AG04449 (cell line): ENCODE measurements at places on chromosomes 1 and 21.

GRCh38 chr21:27776925-27777553, 810.2 kb upstream of the ADAMTS5 start:
- DNase-seq = no peak

GRCh38 chr1:32126770-32127169, 18.9 kb downstream of the KPNA6 start:
- DNase-seq = no peak

- no peak for DNase-seq
Observed at GRCh38 chr1:3620708-3621107, 4.1 kb upstream of the TPRG1L start.

DNA sequence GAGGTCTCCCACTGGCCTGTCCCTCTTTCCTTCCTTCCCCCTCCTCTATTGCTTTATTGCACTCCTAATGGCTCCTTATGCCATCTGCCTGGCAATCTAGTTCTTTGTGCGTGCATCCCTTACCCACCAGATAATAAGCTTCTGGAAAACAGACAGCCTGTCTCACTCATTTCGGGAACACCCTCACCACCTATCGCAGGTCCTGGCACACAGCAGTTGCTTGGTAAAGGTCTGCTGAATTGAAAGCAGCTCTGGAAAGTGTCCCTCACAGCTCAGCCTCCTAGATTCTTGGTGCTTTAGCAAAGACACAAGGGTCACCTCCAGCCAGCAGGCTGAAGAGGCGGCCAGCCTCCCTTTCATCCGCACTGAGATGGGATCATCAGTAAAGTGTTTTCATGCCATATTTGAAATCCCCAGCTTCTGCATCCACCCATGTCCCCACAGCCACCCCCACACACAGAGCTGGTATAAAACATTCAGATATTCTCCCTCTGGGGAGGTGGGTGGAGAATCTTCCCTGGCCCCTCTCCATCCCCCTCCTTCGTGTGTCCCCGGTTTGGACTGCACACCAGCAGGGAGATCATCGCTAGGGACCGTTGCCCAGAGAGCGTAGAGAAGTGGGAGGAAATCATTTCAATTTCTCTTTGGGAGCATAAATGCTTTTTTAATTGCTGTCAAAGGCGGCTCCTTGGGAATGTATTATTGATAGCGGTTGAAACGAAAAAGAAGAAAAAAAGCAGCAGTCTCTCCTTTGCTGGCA, 29.1 kb upstream of the ATP2B4 start:
- no peak for DNase-seq

DNA sequence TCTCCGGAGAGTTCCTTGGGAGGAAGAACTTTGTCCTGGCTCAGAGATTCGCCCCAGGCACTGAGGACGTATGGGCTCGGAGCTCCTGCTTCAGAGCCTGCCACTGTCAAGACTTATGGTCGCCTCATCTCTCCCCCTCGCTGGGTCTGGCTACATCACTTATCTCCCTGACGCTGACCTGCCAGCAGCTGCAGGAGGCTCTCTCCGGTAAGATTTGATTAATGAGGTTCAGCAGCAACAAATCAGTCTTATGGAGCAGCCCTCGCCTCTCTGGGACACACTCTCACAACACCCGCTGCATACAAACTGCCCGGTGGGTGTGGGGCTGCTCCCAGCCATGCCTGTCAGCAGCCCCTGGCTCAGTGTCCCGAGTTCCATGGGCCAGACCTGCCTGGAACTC, 297.8 kb downstream of the RRAGC start:
- DNase-seq = no peak

- no peak for DNase-seq
Observed at GRCh38 chr1:78408192-78408591, 82.6 kb upstream of the PTGFR start.

GRCh38 chr1:162371611-162372010, 5.0 kb downstream of the SPATA46 start:
- DNase-seq = no peak

DNA sequence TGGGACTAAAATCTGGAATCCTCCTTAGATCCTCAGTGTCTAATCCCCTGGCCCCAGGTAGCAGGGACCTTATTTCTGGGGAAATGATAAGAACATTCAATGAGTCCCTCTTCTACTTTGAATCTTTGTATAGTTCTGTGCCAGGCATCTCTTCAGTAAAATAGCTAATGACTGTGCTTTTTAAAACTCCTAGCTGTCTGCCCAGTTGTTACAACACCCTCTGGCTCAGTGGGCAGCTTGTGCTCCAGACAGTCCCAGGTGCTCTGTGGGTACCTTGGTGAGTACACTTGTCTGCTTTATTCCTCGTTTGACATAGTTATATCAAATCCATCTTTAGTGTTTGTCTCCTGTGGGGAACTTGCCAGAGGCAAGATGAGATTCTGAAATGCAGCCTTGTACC, 18.0 kb downstream of the TGFB2 start:
- no peak for DNase-seq

- no peak for DNase-seq
Observed at GRCh38 chr1:2226525-2227345, 1.4 kb upstream of the SKI start.

GRCh38 chr1:45585110-45585426, 1.2 kb downstream of the NASP start:
- DNase-seq = no peak

GRCh38 chr1:213666113-213666512, 321.7 kb upstream of the PROX1 start:
- DNase-seq = no peak

GRCh38 chr21:33939226-33939625, 23.6 kb upstream of the ATP5PO start:
- no peak for DNase-seq

DNA sequence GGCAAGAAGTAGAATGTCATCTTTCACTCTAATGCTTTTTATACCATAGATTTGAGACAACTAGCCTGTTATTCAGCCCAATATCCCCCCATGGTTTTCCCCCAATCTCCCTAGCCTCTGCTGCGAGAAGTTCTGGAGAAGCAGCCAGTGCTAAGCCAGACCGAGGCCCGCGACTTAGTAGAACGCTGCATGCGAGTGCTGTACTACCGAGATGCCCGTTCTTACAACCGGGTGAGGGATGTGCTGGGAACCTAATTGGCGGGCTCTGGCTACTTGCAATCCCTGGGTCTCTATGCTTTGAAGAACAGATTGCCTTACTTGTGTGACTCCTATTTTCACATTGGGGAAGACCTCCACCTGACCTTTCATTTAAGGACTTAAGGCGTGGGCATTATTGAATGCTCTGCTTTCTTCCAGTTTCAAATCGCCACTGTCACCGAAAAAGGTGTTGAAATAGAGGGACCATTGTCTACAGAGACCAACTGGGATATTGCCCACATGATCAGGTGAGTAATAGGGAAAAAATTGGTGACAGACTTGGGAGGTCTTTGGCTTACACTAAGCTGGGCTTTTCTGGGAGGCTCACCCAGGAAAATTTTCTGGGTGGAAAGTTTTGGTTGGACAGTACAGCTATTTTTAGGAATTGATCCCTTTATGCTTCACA, 1.9 kb downstream of the PSMB4 start:
- DNase-seq = no peak

DNA sequence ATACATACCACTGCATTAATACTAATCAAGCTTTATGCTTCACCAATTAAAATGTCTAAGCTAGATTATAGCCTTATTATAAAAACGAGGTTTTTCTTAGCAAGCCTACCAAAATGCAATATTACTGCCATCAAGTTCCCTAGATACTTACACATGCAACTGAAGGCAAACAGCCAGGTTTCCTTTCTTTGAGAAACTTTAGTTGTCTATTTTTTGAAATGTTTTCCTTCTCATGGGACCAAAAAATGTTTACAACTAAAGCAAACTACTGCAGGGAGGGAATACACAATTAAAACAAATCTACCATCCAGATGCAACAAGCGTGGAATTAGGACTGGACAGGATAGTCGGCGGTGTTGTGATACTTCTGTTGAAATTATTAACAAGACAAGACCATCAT, 1.3 kb downstream of the ZNF644 start:
- DNase-seq = no peak

DNA sequence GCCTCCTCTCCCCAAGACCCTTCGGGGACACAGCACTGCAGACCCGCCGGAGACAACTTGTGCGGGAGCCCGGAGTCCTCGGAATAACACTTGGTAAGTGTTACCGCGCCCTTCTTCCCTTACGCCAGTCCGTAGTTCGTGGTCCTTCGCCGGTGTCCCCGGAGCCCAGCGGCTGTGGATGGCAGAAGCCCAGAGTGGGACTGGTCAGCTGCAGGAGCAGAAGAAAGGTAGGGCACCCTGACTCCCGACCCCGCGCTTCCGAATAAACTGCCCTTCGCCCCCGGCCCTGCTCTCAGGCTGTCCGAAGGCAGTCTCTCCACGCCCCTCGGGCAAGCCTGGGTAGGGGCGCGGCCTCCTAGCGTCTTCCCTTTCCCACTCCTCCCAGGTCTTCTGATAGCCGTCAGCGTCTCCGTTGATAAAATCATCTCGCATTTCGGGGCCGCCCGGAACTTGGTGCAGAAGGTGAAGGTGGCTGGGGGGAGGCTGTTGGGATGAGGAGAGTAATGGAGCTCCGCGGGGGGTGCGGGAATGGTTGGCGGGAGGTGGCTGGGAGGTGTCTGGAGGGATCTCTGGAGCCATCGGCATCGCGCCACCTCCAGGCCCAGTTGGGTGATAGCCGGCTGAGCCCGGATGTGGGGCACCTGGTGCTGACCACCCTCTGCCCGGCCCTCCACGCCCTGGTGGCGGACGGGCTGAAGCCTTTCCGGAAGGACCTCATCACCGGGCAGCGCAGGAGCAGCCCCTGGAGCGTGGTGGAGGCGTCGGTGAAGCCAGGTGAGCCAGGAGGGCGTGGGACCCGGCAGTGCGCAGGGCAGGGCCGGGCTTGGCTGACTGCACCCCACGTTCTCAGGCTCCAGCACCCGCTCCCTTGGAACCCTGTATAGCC, 4.3 kb downstream of the RUSC1 start:
- no peak for DNase-seq

GRCh38 chr1:50426108-50426700, 3.0 kb upstream of the DMRTA2 start:
- no peak for DNase-seq

GRCh38 chr21:39638281-39638680, 25.5 kb downstream of the B3GALT5 start:
- no peak for DNase-seq

- no peak for DNase-seq
Observed at GRCh38 chr1:165893507-165893906, 66.1 kb downstream of the UCK2 start.

DNA sequence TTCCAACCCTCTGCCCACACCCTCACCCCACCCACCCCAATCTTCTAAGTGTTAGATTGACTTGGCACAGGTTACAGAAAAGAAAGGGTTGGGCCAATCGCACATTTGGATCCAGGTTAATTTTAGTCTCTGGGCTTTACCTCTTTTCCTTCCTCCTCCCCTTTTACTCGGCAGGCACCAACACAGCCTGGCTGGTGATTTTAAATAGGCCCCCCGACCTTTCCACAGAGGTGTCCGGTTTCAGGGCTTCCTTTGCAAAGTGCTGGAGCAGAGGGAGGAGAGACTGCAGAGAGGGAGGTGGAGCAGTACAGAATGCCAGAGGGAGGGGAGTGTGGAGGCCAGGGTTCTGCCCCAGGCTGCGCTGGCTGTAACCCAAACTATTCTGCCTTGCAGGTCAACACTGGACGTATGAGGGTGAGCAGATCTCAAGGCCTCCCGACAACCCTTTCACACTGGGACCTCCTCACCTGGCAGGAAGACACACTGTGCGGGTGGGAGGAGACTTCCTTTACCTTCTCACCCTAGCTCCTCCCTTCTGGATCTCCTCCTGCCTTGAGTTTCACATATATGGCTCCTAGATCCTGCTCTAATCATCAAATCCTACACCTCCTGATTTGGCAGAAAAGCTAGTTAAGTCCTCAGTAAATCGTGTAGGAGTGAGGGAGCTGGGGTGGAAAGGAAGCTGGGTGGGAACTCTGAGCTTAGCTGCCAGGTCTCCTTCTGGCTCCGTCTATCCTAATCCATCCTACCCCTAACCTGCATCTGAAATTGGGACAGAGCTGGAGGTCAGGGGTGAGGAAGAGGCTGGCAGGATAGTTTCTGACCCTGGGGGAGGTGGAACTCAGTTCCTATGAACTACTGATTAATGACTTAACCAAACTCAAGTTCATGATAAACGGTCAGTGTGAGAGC, 2.4 kb downstream of the CA14 start:
- DNase-seq = no peak

DNA sequence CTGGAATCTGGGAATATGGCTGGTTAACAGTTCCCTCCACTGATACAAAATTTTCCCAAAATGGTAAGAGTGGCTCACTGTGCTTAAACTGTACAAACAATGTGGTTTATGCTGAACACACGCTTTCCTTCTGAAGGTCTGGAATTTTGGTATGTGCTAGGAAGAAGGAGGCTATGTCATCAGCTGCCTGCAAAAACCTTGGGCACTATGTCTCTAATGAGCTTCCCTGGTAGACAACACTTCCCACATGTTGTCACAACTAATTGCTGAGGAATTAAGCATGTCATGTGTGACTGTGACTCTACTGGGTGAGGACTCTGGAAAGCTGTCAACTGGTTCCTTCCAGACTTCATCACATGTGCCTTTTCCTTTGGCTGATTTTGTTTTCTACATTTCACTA, 29.2 kb downstream of the IPP start:
- DNase-seq = peak; percentile 66

DNA sequence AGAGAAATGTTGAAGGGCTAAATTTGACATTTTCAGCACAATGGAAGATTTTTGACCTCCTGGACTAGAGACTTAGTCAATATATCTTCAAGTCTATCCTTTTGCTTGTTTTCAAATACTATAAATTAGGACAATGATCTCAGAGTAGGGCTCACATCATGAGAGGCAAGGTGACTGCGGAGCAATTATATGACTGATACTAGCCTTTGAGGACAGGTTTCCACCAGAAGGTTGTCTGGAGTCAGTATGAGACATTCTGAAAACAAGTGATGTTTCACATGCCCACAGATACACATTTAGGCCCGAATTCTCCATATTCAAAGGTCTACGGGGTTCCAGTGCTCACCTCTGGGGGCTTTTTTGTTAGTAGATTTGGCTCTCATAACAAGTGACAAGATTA, 142.3 kb upstream of the SAMSN1 start:
- no peak for DNase-seq

- DNase-seq = no peak
Observed at GRCh38 chr1:44672254-44672955, 1.9 kb downstream of the TMEM53 start.

DNA sequence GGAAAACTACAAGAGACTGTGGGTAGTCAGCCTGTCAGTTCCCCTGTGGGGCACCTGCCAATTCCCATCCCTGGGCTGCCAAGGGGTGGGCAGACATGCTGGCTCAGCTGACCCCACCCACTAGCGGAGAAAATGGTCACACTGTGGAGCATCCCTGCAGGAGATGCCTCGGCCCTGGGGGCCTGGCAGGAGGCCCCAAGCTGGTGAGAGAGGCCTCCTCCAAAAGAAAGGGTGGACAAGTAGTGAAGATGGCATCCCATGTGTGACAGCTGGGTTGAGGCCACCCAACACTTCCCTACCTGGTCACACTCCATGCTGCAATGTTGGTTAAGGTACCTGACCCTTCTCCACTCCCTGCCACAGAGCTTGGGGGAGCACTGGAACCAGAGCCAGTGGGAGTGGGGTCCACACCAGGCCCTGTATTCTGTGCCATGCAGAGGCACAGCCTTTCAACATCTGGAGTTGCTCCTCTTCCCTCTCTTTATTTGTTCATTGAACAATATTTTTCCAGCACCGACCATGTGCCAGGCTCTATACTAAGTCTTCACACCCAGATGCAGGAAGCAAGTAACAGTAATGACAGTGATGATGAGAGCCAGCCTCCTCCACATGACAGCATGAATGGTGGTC, 59.5 kb downstream of the KLHDC7A start:
- DNase-seq = no peak
